ENCODE measurements at places on chromosomes 7 and 10.

- no peak for DNase-seq
Measured at GRCh38 chr10:95234951-95235350, 40.9 kb downstream of the ACSM6 start.

- no peak for DNase-seq
Measured at GRCh38 chr10:6402960-6403359, 177.1 kb downstream of the PRKCQ start.

DNA sequence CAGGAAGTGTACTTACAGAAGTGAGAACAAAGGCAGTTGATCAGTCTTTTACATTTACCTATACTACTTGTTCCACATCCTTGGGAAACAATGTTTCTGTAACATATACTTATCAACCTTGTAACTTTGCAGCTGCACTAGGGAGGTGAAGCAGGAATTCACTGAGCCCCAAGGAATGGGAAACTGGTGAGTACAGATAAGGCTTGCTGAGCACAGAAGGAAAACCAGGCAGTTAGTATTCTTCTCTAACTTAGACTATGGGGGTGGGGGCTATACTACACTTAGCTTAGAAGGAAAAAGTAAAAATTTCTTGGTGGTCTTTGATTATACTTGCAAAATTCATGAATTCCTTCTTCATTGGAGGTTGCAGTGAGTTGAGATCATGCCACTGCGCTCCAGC is 6.9 kb upstream of the ZNF33A start:
- no peak for DNase-seq

DNA sequence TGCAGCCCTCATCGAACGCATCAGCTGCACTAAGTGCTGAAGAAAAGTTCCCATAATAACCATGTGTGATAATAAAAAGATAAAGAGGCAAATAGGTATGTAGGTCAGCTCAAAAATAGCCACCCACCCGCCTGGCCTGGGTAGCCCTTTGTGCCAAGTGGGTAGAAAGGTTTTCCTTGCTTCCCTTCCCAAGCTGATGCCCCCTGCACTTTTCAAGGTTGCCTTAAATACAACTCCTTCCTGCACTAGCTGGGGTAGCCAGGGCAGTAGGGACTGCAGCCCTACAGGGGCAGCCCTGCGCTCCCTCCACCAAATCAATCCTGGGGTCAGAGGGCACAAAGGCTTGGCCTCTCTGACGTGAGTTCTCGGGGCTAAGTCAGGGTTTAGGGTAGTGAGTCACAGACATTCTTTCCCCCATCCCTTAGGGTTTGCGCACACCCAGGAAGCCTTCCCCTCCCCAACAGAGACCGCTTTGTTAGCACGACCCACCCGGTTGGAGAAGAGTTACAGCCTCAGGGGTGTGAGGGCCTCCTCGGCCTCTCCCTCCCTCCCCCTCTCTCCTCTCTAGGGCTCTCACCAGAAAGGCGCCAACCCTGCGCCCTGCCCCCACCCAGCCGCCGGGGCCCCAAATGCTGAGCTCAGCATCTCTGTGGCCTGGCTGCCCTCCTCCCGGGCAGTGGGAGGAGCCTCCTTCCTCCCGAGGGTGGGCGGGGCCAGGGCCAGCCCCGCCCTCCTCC is 13.3 kb upstream of the DDIT4 start:
- DNase-seq, result no peak

- no peak for DNase-seq
Measured at GRCh38 chr7:77753173-77753572, 45.1 kb downstream of the TMEM60 start.

DNA sequence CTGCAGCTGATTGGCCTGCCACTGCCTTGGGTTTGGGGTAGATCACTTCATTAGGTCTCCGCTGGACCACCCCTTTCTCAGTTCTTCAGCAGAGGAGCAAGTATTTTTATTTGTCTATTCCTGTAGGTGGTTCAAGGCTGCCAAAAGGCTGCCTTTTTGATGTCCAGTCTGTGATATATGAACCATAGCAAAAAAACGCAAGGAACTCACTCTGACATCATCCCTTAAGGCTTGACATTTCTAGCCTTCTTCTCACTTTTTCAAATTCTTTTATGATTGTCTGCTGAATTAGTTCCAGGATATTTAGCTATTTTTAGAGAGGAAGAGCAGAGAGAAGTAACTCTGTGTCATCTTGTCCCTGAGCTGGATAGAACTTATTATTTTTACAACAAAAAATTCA is 269.2 kb downstream of the BAMBI start:
- no peak for DNase-seq

GRCh38 chr7:28956608-28957063 is 1.5 kb downstream of the TRIL start:
- peak; percentile 95 for DNase-seq

DNA sequence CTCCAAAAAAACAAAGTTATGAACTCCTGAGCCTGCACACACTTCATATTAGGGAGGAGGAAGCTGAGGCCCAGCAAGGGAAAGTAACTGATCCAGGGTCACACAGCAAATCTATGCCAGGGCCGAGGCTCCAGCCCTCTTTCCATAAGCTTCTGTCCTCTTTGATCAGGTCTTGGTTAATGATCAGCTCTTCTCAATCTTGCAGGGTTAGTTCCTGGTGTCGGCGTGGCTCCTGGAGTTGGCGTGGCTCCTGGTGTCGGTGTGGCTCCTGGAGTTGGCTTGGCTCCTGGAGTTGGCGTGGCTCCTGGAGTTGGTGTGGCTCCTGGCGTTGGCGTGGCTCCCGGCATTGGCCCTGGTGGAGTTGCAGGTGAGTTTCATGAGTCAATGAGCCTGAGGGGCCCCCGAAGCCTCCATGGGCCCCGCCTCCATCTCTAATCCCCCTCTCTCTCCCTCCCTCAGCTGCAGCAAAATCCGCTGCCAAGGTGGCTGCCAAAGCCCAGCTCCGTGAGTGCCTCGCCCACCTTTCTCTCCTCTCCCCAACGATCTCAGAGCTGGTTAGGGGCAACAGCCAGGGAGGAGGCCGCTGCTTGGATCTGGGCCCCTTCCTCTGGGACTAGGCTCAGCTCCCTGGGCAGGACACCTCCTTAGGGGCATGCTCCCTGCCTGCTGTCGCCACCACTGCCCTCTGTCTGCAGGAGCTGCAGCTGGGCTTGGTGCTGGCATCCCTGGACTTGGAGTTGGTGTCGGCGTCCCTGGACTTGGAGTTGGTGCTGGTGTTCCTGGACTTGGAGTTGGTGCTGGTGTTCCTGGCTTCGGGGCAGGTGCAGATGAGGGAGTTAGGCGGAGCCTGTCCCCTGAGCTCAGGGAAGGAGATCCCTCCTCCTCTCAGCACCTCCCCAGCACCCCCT is 23.7 kb upstream of the LIMK1 start:
- DNase-seq, result no peak

DNA sequence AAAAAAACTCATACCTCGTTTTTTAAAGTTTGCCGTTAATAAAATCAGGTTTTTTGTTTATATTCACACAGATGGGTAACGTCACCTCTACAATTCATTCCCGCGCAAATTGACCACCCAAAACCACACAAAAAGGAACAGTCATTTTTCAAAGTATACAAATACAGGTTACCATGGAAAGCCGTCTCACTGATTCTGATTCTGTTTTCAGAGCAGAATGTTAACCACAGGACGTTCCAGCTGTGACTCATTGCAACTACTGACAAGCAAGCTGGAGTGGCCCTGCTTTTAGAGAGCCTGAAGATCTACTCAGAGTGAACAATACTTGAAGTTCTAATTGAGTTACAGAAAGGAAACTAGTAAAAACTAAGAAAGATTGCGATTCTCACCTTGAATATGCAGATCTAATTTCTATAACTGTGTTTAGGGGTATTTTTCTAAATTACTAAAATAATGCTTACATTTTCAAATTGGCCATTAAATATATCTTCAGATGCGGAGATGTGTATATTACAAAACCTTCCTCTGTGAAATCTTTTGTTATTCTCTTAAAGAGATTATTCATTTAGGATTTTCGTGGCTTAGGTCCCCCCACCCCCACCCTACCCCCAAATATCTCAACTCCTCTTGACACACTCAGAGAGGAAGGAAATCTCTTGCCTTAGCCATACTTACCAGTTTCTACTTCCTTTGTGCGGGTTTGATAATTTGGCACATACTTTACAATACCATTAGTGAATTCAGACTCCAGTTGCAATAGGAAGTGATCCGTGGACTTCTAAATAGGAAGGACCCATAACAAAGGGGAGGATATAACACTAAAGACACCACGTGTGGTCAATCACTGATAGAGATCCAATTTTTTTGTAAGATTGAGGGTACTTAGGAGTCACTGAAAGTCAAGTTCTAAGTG is 106.0 kb downstream of the CUBN start:
- DNase-seq, result peak; percentile 61

DNA sequence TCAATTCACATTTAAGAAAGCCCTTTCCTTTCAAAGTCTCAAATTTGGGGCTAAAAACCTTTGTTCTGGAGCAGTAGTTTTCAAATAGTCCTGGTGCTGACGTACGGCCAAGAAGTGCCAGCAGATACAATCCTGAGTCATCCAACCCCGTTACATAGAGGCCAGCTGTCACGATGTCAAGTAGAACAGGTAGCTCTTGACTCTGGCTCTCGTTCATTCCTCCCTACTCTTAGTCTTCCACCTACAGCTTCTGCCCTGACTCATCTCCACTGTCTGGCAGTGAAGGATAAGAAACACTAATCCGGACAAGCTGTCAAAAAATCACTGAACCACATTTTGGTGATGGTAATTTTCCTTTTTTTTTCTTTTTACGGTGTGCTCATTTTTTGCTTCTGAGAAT is 132.4 kb upstream of the PTN start:
- DNase-seq, result no peak

DNA sequence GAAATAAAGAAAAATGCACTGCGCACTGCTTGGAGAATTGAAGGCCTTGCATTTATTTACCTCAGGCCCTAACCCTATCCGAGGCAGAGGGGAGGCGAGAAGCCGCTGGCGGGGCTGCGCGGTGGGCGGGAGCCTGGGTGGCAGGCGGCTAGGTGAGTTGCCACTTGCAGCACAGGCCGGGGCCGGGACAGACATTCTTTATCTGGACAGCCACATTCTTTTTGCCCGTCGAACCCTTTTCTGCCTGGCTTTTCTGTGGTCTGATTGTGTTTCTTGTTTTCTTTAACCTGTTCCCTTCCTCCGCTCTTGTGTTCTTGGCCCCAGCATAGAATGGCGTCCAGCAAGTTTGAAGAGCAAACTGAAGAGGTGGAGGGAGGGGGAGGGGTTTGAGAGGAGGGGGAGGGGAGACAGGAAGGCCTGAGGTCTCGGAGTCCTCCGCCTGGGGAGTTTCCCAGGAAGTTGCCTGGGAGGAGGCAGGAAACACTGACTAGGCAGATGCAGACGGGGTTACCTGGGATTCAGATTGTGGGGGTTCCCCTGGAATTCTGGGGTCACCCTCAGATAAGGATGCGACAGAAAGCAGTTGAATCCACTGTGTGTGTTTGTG is 5.1 kb downstream of the SHH start:
- DNase-seq, result peak; percentile 83

GRCh38 chr7:18667466-18667865 is 171.9 kb downstream of the HDAC9 start:
- DNase-seq, result no peak

DNA sequence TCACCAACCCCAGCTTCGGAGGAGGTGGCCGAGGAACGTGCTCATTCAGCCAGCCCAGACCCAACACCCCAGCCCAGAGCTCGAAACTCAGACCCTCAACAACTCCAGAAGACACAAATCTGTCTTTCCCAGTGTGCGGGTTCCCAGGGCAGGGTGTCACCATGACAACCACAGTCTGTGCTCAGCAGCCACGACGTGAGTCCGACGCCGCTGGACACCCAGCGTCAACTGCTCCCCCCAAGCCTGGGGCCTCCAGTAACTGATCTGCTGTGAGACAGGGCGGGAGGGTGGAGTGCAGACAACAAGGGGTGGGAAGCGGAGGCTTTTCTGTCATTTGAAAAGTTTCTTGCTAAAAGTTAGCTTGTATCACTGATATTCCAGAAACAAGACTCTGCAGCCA is 167.2 kb downstream of the MAD1L1 start:
- DNase-seq, result no peak

GRCh38 chr7:2575046-2575732 is 16.4 kb downstream of the IQCE start:
- no peak for DNase-seq

- DNase-seq, result no peak
Measured at GRCh38 chr7:101728128-101728527, 89.3 kb upstream of the CUX1 start.

GRCh38 chr10:31261511-31262311 is 57.3 kb upstream of the ZEB1 start:
- no peak for DNase-seq

DNA sequence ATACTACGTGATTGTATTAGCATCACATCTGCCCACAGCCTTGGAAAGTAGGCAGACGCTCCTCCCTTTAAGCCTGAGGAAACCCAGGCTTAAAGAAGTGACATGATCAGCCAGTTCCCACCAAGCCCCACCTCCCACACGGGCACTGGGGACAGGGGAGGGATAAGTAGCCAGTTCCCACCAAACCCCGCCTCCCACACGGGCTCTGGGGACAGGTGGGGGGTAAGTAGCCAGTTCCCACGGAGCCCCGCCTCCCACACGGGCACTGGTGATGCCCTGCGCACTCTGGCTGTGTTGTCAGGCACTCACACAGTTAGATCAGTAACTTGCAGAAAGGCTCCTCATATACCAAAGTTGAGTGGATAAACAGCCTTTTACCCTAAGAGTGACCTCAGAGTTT is 606.8 kb downstream of the PTPRN2 start:
- peak; percentile 41 for DNase-seq

DNA sequence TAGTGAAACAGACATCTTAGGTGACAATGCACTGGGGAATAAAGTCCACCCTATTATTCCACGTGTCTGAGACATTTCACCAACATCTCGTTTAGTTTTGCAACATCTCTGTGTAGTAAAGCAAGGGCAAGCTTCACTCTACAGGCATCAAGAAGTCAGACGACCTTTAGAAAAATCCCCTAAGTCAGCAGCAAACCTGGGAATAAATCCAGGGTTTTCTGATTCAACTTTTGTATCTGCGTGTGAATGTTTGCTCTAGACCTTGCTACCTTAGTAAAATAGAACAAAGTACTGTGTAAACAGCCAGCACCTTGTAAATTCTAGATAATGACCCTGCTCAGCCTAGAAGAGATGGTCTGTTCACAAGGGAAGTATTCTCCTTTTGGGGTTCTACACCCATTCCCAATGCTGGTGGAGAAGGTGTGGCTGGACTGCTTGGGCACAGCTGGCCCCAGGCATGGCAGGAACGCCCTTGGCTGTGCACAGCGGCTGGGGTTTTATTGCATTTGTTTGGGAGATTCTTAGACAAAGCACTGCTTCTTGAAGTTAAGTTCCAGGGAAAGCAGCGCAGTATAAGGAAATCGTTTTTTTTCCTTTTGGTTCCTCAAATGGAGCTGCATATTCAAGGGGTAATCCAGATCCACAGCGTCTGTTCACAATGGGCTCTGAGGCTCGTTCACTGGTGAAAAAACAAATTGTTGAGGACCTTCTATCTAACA is 38.3 kb upstream of the GALNTL5 start:
- DNase-seq, result no peak

- DNase-seq, result no peak
Measured at GRCh38 chr10:10222304-10222841, 795.3 kb upstream of the CELF2 start.

DNA sequence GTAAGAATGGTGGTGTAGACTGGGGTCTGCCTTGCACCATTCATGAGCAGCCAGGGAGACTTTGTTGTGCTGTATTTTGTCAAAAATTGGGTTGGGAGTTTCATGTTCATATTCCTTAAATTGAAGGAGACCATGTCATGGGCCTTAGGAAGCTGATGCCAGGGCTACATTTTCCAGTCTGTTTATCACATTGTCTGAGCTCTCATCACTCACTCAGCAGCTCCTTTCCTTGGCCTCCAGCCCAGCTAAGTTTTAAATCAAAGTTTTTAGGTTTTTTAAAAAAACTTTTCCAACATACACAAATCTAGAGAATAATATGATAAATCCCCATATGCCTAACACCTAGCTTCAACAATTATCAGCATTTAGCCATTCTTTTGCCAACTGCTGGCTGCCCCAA is 12.6 kb upstream of the FAM13C start:
- no peak for DNase-seq

GRCh38 chr10:68684413-68684812 is 36.6 kb upstream of the CCAR1 start:
- DNase-seq, result no peak

All from endodermal cell (in vitro differentiated cells).